COR-L47 (cell line): ENCODE measurements at places on chromosomes 4 and X.

DNA sequence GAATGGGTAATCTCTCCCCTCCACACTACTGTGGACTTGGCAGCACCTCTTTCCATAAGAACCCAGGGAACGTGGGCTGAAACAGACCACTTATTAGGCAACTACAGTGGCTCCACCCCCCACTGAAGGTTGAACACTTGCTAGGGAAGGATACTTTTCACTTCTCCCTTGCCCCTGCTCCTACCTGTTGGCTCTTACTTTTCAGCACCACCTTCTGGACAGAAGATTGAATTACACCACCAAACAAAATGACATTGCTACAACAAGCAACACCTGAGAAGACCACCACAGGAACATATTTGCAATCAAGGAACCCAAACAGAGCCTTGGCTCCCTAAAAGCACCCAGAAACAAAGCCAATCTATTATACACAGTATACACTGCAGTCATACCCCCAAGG, 132.1 kb upstream of the CXCL13 start:
- DNase-seq = no peak

DNA sequence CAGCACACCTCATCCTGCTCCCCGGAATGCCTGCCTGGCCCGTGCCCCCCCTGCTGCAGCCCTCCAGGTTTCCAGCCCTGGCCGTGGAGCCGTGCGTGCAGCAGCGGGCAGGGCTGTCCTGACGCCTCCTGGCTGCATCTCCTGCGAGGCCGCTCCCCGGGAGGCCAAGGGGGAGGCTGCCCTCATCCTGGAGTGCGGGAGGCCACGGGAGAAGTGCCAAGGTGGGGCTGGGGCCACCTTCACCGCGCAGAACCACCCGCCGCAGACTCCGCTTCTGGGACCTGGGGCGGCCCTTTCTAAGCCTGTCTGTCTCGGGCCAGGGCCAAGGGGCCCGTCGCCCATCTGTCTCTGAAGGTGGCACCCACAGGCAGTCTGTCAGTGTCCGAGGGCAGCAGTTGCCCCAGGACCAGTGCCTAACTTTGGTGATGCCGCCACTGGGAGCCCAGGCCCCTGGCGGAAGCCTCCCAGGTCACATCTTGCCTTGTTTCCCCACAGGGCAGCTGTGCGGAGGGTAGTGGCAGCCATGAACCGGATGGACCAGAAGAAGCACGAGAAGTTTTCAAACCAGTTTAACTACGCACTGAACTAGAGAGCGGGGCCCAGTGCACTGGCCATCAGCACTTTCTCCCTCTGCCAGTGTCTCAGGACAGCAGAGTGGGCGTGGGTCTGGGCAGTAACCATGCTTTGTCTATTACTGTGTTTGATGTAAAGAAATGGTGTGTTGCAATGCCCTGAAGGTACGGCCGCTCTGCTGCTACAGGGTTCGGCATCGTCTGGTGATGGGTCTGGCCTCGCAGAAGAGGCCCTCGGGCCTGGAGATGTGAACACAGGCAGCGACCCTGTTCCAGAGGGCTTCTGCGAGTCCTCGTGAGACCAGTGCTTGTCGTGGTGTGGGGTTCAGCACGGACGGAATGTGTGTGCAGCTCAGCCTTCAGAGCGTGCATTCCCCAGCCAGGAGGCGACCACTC, 20.6 kb downstream of the NKX1-1 start:
- DNase-seq = no peak

- no peak for DNase-seq
Measured at GRCh38 chr4:52824603-52825459, 37.3 kb upstream of the RASL11B start.

DNA sequence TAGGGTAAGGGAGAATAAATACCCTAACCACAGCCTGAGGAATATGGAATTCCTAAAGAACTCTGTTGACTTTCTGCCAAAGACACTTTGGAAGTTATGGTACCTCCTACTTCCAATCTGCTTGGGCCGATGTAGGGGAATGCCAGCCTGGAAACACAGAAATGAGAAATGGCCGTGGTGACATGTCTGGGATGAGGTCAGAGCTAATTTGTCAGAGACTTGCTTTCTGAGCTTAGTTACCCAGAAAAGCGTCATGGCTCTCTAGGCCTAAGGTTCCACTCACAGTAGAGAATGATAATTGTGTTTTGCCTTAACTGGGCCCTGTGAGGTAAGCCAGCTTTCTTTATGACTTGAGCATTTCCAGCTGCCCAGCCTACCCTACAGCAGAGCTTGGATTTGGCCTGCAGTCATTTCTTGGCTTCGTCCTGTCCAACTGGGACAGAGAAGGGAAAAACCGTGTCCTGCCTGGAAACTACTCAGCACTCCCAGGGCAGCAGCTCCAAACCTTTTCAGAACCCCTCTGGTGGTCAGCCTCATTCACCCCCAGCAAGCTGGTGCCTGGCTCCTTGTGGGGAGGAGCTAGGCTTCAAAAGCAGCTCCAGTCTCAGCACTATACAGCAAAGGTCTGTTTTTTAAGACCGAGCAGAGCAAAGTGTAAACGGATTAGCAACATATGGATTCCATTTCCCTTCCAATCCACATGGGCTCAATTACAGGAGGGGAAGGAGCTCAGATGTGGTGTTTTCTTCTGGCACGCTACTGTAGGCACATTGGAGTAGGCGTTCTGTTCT, 92.3 kb downstream of the RLIM start:
- DNase-seq = no peak

DNA sequence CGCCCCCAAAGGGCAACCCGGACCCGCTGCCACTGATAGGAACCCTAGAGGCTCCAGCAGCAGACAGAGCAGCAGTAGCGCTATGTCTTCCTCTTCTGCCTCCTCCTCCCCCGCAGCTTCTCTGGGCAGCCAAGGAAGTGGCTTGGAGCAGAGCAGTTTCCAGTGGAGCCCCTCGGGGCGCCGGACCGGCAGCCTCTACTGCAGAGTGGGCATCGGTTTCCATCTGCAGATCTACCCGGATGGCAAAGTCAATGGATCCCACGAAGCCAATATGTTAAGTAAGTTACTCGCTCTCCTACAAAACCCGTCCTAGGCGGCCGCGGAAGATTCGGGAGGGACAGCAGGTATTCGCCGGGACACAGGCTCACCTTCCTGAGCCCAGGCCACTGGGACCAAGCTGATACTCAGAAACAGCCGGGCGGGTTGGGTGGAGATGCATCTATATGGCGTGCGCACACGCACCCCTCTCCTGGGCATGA, 477 bp downstream of the FGF5 start:
- peak; percentile 51 for DNase-seq

GRCh38 chr4:139483000-139483399, 29.1 kb downstream of the RAB33B start:
- no peak for DNase-seq

- DNase-seq = no peak
Measured at GRCh38 chr4:180530787-180531186, 1712.4 kb upstream of the TENM3 start.

GRCh38 chr4:36348403-36348938, 67.1 kb downstream of the DTHD1 start:
- no peak for DNase-seq

DNA sequence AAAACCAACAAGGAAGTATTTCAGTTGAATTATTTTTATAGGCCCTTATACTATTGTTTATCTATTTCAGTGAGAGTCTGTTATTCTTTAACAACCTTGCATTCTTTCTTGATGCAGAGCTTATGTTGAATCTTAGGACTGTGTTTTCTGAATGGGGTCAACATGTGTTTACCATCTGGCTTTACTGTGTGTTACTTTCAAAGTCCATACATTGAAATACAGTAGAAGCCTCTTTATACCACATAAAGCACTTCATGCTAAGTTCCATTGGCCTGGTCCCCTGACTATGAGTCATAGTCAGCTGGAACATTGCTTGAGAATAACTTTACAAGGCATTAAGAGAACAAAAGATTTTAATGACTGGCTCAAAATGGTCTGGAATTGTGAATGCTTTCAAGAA, 152.6 kb downstream of the GASK1B start:
- DNase-seq = no peak

DNA sequence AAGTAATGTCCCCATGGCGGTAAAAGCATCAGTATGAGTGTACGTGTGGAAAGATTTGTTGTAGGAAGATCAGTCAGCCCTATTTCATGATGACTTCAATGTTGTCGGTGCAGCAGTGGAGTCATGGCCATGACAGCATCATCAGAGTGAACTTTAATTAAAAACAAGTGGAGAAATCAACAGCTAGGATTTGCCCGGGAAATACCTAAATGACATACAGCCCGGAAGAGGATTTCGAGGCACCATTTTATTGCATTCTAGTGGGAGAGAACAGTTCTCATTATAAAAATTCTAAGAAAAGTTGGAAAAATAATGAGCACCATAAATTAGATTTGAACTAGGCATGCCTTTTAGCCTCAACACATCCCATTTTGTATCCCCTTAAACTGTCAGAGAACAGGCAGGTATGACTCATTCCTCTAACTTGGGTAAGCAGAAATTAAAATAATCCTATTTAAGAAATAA, 170.1 kb downstream of the SHROOM3 start:
- DNase-seq = no peak

DNA sequence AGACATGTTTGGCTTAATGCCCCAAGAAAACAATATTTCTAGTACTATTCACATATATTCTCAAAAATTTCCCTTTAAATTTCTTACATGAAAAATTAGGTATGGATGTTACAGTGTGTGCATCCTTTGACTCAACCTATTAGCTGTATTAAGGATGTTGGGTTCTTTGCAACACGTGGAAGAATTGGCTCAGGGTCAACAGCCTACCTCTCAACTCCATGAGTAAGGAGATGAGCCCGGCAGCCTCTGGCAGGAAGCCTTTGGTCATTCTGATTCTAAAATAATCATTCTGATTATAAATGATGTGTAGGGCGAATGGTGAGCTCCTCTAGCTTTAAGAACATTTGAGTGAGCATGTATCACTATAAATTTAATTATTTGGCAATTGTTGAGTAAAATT, 148.0 kb upstream of the WDFY3 start:
- no peak for DNase-seq

- no peak for DNase-seq
Measured at GRCh38 chrX:23662187-23662586, 5.1 kb upstream of the PRDX4 start.

GRCh38 chr4:143641361-143641760, 59.1 kb downstream of the FREM3 start:
- no peak for DNase-seq

GRCh38 chr4:95522682-95523530, 25.9 kb downstream of the UNC5C start:
- no peak for DNase-seq

DNA sequence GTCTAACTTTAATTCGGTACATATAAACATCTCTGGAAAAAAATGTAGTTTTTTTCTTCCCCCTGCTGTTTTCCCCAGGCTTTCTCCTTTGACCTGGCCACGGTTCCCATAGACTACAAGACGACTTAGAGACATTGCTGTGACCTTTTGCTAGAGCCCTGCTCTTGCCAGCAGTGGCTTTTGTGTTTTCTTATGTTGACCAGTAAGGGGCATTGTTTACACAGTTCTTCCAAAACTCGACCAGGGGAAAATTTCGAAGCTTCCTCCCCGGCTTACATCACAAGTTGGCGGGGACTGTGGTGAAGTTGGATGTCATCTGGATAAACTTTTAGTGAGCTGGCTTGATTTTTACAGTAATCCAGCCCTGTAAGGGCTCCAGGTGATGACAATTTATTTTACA, 9.3 kb downstream of the CCDC160 start:
- DNase-seq = no peak

DNA sequence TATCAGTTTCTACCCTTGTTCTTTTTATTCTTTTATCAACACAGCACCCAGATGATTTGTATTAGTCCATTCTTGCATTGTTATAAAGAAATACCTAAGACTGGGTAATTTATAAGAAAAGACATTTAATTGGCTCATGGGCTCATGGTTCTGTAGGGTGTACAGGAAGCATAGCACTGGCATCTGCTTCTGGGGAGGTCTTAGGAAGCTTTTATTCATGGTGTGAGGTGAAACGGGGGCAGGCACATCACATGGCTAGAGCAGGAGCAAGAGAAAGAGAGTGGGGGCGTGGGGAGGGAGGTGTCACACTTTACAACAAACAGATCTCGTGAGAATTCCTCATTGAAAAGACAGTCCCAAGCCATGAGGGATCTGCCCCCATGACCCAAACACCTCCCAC, 285.3 kb downstream of the SMARCA1 start:
- DNase-seq = no peak

- no peak for DNase-seq
Measured at GRCh38 chr4:95107004-95107403, 349.2 kb downstream of the BMPR1B start.

- DNase-seq = no peak
Measured at GRCh38 chrX:155888139-155888538, 7.0 kb downstream of the VAMP7 start.

DNA sequence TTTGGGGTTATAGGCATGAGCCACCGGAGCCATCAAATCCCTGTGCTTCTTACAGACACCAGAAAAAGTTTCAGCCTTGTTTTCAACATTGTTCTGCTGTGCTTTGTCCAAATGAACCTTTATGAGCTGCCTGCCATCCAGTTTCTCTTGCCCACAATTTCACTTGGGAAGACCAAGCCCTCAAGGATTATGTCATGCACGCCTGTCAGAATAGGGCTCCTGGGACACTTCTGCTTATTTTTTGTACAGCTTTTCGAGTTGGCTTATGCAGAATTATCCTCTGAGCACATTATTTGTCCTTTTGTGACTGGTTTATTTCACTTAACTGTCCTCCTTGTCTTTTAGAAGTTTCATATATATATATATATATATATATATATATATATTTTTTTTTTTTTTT, 16.2 kb downstream of the UBE2K start:
- no peak for DNase-seq

GRCh38 chrX:70166601-70167590, 10.4 kb upstream of the DGAT2L6 start:
- no peak for DNase-seq

GRCh38 chr4:75142850-75143249, 209.9 kb downstream of the PARM1 start:
- no peak for DNase-seq

- DNase-seq = no peak
Measured at GRCh38 chr4:41192136-41192535, 22.2 kb downstream of the APBB2 start.

DNA sequence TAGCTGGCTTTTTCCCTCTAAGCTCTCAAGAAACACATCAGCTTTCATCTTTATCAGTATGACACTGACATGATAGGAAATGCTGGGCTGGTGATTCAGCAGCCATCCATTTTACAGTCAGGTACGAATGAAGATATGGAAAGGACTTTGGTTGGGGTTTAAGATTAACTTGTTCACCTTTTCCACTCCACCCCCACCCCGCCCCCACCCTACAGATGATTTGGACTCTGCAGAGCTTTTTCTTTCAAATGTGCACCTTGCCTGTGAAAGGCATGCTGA, 132.6 kb downstream of the AKAP4 start:
- no peak for DNase-seq

DNA sequence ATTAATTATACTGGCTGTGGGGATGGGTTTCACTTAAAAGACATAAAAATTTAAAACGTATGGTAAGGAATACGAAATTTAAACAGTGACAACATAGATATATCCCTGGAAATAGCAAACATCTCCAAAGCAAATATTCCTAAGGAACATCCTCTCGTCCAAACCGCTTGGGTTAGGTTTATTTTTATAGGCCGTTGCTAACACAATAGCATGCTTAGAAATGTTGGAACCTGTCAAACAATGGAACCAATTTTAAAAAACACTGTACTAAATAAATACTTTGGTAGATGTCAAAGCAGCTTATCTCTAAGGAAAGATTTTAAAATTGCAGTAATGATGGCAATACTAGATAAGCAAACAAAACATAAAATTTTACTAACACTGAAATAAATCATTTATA, 45.4 kb downstream of the SEC24D start:
- peak; percentile 48 for DNase-seq

- DNase-seq = no peak
Measured at GRCh38 chr4:87017580-87018342, 83.0 kb downstream of the AFF1 start.

GRCh38 chrX:43446752-43447151, 209.3 kb upstream of the MAOA start:
- DNase-seq = no peak
